Naive thymus-derived CD4-positive, alpha-beta T cell (primary cell): ENCODE measurements at places on chromosomes 6 and 20.

DNA sequence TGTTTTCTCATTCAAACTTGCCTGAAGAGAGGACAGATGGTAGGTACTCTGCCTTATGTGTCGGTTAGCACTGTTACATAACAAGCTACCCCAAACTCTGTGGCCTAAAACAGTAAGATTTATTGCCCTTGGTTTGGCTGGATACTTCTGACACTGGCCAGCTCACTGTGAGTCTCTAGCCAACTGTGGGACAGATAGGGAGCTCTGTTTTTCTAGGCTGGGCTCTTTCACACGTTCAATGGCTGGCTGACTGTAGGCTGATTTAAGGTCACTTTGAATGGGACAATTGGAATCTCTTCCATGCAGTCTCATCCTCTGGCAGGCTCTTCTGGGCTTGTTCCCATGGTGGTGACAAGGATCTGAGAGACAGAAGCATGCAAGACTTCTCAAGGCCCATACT lies 39.4 kb upstream of the JAG1 start:
- H3K36me3 ChIP-seq, result no peaks in the 10 kb centered on the region
- H3K4me1 ChIP-seq, result no peaks in the 10 kb centered on the region
- no peak overlapping the region for H3K4me3 ChIP-seq
- DNase-seq, result no peak
- H3K27ac ChIP-seq, result no peak overlapping the region

DNA sequence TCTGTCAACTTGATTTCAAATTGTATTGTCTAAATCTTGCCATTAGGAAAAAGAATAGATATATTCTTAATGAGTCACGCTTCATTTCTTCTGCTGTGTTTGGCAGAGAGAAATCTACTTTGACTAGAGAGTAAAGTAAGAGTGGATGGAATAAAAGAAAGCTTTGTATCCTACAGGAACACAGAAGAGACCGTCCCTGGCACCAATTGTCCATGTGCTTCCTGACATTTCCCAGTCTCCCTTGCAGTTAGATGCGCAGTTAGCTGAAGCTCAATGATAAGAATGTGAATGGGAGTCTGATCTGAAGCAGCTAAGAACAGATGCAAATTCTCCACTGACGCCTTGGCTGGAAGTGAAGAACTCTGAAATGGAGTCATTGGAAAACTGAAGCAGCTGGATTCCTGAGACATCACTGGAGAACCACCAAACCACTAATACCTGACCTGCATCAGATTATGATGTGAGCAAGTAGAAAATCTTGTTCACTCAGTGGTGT lies 528.2 kb upstream of the MARCKS start:
- DNase-seq, result no peak
- no peaks in the 10 kb centered on the region for H3K27me3 ChIP-seq
- no peak overlapping the region for H3K4me3 ChIP-seq

DNA sequence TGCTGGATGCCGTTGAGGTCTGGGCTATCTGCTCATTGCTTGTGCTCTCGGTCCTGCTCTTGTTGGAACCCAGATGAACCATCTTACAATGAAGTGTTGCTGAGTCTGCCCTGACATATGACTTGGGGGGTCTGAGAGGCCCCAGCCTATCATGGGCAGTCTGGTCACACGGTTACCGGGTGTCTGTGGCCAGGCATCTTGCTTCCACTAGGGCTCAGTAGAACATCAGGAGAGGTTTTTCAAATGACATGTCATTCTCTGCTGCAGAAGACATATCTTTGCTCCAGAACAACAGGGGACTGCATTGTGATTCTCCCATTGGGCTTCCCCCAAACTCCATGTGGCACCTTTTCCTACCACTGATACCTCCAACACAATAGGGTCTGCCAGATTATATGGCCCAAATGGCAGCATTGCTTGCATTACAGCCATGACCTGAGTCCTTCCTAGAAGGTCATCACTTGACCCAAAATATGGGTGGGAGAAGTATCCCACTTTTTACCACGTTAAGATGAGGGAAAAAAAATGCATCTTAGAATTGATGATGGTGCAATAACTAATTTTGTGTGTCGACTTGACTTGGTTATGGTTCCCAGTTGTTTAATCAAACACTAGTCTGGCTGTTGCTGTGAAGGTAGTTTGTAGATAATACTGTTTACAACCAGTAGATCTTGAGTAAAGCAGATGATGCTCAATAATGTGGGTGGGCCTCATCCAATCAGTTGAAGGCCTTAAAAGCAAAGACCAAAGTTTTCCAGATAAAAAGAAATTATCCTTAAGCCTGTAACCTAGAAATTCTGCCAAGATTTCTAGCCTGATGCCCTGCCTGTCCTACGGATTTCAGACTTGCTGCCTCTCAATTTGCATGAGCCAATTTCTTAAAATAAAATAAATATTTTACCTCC lies 241.0 kb downstream of the QKI start:
- no peaks in the 10 kb centered on the region for H3K4me1 ChIP-seq
- no peak for DNase-seq
- no peaks in the 10 kb centered on the region for H3K36me3 ChIP-seq
- no peak overlapping the region for H3K27ac ChIP-seq

DNA sequence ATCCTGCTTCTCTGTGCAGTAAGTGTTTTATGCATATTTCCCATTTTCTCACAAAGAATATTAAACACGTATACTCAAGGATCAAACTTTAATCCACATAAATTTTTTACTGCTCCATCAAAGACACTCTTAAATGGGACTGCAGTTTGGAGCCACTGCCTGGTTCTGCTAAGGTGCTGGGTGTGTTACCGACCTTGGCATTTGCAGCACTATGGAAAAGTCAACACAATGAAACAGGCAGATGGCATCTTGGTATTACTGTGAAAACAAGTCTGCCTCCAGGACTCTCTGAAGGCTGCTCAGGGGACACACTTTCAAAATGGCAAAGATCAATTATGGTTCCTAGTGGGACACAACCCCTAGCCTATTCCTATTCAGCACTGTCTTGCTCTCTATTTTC lies 17.3 kb upstream of the HLA-G start:
- no peaks in the 10 kb centered on the region for H3K27me3 ChIP-seq
- no peaks in the 10 kb centered on the region for H3K36me3 ChIP-seq
- no peak overlapping the region for H3K27ac ChIP-seq
- H3K4me1 ChIP-seq, result no peaks in the 10 kb centered on the region
- DNase-seq, result no peak
- H3K4me3 ChIP-seq, result no peak overlapping the region

GRCh38 chr6:73325656-73326055 lies 28.4 kb downstream of the DPPA5 start:
- H3K36me3 ChIP-seq, result no peaks in the 10 kb centered on the region
- H3K27me3 ChIP-seq, result no peaks in the 10 kb centered on the region
- H3K4me3 ChIP-seq, result no peak overlapping the region
- no peak for DNase-seq

- no peaks in the 10 kb centered on the region for H3K36me3 ChIP-seq
- no peak overlapping the region for H3K27ac ChIP-seq
- no peak for DNase-seq
- no peak overlapping the region for H3K4me3 ChIP-seq
- no peaks in the 10 kb centered on the region for H3K4me1 ChIP-seq
- no peaks in the 10 kb centered on the region for H3K27me3 ChIP-seq
Observed at GRCh38 chr6:72740135-72740534, 118.3 kb downstream of the KCNQ5 start.
